ENCODE measurements at places on chromosomes 7 and 10.

GRCh38 chr7:26440233-26441001 lies 148.8 kb downstream of the SNX10 start:
- DNase-seq, result no peak

DNA sequence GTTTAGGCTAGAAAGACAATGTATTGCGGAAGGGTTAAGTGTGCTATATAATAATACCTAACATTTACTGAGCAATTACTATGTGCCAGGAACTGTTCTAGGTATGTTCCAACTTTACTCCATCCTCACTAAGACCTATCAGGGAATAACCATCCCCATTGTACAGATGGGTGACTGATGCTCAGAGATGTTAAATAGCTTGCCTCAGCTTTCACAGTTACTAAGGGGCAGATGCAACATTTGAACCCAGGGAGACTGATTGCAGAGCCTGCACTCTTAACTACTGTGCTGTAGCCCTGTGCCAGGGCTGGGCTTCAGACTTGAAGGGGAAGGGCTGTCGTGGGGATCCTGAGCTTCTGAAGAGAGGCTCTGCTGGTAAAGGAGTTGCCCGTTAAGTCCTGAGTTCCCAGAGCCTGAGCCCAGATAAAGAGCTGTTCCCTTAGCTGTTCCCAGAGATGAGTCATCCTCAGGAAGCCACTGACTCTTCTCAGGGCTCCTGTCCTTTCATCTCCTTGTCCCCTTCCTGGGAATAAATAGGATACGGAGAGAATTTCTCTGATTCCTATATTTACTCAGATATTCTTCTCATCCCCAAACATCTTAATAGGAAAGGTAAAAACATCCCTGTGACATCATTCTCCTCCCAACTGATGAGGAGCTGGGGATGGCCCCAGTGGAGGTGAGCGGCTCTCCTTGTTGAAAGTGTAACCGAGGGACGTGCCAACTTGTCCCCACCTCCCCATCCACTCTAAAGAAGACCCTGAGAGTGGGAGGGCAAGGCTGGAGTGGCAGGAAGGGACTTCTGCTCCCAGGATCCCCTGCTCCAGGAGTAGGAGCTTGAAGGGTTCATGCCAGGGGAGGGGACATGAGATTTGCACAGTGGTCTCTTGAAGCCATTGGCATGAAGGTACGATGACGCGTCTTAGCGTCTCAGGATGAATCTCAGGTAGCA lies 28.0 kb upstream of the HABP2 start:
- DNase-seq, result no peak

DNA sequence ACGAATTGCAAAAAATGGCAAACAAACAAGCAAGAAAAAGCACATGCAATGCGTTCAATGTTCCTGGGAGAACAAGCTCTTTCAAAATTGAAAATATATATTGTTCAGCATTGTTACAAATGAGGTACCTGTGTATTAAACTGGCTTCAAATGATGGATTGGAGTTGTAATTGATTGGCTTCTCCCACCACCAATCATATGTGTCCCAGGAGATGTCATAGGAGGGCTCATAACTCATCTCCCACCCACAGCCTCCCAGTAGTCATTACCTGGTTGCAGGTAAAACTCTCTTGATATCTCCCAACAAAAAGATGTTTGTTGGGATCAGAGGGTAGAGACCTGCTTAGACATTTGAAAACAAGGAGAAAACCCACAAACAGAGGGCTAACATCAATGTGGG lies 302.9 kb downstream of the BAMBI start:
- no peak for DNase-seq

- no peak for DNase-seq
Observed at GRCh38 chr10:44628921-44629320, 244.0 kb upstream of the CXCL12 start.

DNA sequence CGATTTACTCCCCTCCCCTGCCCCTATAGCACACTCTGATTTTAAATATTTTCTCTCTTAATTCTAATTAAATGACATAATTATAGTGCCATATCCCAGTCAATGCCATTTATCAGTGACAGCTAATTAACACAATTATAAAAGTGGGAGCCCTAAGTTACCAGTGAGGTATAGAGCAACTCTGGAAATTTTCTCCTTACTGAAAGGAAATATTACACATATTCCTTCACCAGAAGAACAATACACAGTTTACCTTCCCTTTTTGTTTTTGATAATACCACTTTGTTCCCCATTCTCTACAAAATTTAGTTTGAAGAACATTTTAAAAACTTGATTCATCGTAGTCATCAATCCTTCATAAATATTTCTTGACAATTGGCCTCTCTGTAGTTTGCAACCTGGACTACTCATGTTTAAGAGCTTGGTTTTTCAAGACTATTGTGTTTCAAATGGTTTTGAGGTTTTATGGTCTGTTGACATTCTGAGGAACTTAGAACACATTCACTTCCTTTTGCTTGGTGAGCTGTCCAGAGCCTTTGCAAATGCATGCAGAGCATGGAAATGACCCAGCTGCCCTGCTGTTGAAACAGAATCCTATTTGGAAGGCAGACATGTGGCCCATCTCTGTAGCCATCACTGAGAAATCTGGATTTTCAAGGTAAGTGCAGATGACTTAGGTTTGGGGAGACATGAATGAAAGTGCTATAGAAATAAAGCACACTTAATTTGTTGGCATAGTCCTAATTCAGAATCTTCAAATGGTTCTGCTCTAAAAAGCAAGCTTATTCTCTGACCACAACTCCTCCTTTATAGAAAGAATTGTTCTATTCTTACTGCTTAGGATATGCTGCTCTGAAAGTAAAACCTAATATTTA lies at the start of gene GPR141:
GPR141 (plus strand) TSS at position 521 of the 875 bp plus-strand sequence. CDS start 56,628 bp downstream, outside the sequence.
- no peak for DNase-seq

DNA sequence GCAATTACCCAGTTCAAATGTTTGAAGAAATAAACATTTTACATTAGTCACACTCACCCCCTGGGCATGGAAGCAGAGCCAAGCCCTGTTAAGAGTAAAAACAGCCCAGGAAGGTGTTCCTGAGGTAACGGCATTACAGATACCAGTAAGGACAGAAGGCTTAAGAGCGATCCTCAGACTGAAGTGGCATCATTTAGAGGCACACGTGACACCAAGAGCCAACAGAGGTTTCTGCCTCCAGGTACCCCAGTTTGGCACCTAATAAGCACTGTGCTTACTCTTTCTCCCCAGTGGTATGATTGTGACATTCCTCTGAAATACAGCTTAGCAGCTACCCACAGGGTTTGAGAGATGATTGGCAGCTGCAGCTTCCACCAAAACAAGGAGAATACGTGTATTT lies 17.2 kb downstream of the MMS19 start:
- no peak for DNase-seq

GRCh38 chr7:1931256-1931950 lies 261.3 kb downstream of the ELFN1 start:
- DNase-seq, result no peak
